ENCODE measurements at places on chromosomes 7 and 10.

DNA sequence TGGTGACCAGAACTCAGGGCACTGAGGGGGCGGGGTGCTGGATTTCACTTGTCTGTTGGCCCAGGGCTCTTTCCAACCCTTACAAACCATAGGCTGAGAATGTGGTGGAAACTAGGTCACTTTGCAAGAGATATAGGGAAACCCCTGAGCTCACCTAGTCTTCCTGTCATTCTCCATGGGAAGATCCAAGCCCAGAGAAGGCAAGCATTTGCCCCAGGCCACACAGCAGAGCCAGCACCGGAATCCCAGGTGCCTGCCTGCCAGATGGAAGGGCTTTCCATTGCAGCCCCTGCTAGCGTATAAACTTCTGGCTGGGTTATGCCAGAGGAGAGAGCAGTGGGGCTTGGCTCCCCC, 427 bp downstream of the PYROXD2 start:
- DNase-seq: no peak

DNA sequence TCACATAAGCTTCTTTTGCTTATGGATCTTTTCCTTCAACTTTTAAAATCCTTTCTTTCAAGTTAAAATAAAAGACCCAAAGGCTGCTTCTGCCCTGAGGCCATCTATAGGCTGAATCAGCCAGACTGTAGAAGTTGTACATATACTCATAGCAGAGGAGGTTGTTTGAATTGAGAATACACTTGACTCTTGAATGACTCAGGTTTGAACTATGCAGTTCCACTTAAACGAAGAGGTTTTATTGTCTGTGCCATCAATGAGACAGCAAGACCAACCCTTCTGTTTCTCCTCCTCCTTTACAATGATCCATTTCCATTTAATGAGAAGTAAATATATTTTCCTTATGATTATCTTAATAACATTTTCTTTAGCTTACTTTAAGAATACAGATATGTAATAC, 5.8 kb downstream of the ZNF365 start:
- DNase-seq: no peak

DNA sequence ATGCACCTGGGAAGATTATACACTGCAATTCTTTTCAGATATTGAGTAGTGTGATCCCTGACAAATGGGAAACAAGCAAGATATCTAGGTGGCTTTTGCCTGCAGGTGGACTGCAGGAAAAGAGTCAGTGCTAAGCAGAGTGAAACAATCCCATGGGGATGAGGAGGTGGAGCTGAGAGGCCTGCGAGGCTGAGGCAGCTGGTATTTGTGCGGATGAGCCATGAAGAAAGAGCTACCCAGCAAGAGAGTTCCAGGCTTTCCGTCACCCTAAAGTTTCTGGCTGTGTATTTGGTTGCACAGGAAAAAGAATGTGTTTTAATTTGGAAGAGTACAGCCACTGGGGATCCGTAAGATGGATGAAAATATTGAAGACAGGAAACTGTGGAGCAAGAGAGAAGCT, 714.1 kb upstream of the COBL start:
- no peak for DNase-seq

DNA sequence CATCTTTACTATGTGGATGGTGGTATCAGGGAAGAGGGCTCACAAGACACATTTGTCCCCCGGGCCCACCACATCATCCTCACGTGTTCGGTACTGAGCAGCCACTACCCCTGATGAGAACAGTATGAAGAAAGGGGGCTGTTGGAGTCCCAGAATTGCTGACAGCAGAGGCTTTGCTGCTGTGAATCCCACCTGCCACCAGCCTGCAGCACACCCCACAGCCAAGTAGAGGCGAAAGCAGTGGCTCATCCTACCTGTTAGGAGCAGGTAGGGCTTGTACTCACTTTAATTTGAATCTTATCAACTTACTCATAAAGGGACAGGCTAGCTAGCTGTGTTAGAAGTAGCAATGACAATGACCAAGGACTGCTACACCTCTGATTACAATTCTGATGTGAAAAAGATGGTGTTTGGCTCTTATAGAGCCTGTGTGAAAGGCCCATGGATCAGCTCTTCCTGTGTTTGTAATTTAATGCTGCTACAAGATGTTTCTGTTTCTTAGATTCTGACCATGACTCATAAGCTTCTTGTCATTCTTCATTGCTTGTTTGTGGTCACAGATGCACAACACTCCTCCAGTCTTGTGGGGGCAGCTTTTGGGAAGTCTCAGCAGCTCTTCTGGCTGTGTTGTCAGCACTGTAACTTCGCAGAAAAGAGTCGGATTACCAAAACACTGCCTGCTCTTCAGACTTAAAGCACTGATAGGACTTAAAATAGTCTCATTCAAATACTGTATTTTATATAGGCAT, 9.1 kb upstream of the CSGALNACT2 start:
- peak; percentile 98 for DNase-seq

DNA sequence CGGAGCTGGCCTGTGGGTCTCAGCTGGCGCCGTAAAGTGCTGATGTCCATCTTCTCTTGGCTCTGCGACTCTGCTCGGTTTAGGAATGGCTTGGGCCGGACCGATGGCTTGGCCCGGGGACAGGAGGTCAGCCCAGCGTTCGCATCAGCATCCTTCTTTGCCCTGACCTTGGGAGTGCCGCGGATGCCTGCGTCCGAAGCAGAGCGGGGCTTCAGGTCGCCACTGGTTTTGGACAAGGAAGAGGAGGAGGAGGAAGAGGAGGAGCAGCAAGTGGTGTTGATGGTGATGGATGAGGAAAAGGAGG, 109.3 kb downstream of the NEURL1 start:
- DNase-seq: no peak

DNA sequence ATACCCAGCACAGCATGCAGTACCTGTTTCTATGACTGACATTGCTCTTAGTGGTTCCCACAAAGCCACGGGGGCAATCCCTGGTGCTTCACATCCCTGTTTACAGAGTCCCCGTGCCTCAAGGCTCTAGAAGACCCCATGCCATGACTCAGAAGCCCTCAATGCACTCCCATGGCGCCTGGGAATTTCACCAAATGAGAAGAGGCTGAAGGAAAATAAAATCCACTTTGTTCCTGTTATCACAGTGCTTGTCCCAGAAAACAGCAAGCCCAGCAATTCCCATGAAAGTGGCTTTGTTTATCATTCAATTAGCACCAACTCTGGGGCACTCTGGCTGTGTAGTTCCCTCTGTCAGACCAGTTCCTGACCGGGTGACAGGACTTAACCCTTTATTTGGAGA, 268.3 kb downstream of the TNS3 start:
- no peak for DNase-seq

GRCh38 chr10:72784551-72785351, 92.8 kb downstream of the MCU start:
- no peak for DNase-seq

- DNase-seq: no peak
These were observed 133.5 kb downstream of the C1GALT1 start for GRCh38 chr7:7315851-7316250.

GRCh38 chr7:45482451-45482850, 91.7 kb upstream of the ADCY1 start:
- DNase-seq: peak; percentile 50

- no peak for DNase-seq
These were observed 2.4 kb downstream of the MYL7 start for GRCh38 chr7:44138698-44139097.

DNA sequence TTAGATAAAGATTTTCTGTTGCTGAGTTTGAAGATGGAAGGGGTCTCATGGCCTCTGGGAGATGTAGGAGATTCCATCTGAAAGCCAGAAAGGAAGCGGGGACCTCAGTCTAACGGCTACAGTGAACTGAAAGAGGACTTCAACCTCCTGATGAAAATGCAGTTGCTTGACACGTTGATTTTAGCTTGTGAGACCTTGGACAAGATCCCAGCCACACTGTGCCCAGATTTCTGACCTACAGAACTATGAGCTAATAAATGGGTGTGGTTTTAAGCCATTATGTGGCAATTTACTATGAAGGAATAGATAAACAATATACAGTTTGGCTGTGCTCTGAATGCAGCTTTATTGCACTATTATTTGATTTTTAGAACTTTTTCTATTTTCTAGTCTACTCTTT, 342.3 kb upstream of the SEMA3D start:
- no peak for DNase-seq

GRCh38 chr10:29862923-29863614, 196.3 kb downstream of the JCAD start:
- DNase-seq: no peak

DNA sequence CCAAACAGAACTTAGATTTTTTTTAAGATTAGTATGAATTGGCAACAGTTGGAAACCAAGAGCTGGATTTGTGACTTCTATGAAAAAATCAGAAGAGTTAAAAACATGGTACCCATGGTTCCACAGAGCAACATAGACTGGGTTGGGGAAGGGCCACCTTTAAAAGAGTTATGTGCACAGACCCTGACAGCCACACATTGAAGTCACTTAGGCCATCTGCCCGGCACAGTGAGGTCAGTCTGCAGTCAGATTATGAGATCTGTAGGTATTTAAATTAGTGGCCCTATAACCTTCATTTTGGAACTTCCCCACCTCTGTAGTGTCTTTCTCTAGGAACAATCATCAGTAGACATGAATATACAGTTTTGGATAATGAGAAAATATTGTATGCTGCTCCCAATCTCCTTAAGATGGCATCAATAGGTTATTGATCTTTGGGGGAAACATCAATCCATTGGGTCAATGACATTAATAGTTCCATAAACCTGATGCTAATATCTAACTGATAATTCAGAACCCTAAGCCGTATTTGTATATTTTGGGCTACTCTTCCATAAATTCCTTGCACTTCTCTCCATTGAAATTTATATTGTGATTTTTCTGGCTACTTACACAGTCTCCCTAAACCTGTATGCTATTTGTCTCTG, 7.0 kb downstream of the ANKRD1 start:
- no peak for DNase-seq

GRCh38 chr10:125147971-125148439, 12.4 kb downstream of the CTBP2 start:
- peak; percentile 59 for DNase-seq

GRCh38 chr10:100020886-100021253, 11.1 kb upstream of the DNMBP start:
- no peak for DNase-seq

GRCh38 chr7:5170251-5170650, 19.8 kb upstream of the WIPI2 start:
- no peak for DNase-seq

GRCh38 chr7:132345543-132346129, 230.6 kb downstream of the PLXNA4 start:
- DNase-seq: no peak

DNA sequence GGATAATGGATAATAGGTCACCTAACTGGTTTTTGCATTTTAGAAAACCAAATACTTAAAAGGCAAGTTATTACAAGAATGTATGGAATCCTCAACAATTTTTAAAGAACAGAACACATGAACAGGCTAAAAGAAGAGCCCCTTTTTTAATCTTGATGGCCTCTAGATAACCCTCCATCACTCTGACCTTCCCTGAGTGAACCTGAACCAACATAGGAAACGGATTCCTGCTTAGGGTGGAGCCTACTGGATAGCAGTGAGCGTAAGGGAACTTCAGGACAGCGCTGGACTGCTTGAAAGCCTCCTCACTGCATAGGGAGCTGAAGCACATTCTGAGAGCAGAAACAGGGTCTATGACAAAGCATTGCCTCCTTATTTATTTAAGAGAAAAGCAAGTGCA, 20.5 kb downstream of the TRPV5 start:
- no peak for DNase-seq

DNA sequence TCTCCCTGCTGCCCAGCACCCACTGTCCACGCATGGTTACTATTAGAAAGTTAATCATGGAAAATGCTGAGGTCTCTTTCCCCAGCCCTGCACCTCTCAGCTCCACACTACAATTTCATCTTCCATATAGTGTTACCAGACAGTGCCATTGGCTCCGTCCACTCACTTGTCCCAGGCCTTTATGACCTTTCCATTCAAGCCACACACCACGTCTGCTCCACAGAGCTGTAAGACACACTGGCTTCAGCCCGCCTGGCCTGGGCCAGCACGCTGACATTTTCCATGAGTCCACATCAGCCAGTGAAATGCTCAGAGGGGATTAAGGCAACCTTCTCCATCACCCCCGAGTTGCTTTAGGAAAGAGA, 118.7 kb downstream of the KCNMA1 start:
- DNase-seq: no peak

GRCh38 chr10:97069576-97070362, 116.0 kb downstream of the SLIT1 start:
- peak; percentile 69 for DNase-seq

GRCh38 chr10:123996302-123996701, 97.1 kb downstream of the CHST15 start:
- no peak for DNase-seq

GRCh38 chr7:5596046-5596895, 172.6 kb upstream of the TNRC18 start:
- peak; percentile 74 for DNase-seq

DNA sequence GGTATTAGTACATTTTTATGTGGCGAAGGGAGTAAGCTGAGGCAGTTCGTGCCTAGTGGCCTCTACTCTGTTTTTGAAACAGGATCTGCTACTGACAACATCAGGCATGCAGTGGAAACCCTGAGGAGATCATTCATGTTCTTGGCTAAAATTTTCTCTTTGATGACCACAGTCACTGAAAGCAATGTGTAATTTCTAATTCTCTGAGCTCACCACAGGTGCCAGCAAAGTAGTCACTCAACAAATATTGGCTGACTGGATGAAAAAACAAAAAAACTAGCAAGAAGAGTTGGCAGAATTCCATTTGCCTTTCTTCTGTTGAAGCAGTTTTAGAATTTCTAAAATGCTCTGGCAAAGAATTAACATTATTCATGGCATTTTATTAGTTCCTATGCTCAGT, 176.5 kb upstream of the KCTD7 start:
- DNase-seq: no peak

GRCh38 chr7:22016507-22016906, 70.8 kb upstream of the CDCA7L start:
- DNase-seq: no peak

- DNase-seq: no peak
These were observed at the start of gene TRIM24 for GRCh38 chr7:138460176-138460648. TSS of gene TRIM24 (plus strand) at chr7:138460259. CDS start at chr7:138460549, 290 bp downstream.

DNA sequence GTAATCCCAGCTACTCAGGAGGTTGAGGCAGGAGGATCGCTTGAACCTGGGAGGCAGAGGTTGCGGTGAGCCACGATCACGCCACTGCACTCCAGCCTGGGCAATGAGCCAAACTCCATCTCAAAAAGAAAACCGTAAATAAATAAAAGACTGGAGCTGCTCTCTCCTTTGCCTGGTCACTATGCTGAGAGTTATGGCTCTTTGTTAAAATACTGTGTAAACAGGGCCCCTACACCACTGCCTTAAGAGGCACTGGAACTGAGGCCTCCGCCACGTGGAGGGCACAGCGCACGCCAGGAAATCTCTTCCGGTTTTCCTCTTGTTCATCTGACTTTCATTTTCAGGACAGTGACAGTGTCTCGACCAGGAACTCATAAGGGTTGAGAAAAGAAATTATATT, 123.3 kb downstream of the PAXIP1 start:
- no peak for DNase-seq

DNA sequence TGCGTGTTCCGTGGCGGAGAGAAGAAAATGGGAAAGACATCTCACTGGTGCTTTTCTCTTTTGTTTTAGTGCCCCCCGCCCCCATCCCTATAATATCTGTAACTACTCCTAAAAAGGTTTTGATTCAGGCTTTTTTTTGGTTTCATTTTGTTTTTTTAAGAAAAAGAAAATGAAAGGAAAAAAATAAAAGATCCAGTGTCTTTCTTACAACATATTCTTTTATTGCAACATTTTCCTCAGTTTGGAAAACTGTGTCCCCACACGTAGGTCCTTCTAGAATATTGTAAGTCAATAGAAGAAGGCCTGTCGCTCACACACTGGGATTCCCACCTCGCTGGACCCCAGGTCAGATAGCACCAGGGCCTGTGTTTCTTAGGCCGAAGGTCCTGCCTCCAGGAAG, 20.6 kb downstream of the AIFM2 start:
- DNase-seq: no peak

GRCh38 chr10:29657719-29658274, 23.0 kb upstream of the SVIL start:
- no peak for DNase-seq

All from MV-4-11 (cell line).